ENCODE measurements at places on chromosomes 6 and 20. TPM values are rescaled to one million over a fixed set of nuclear protein-coding genes. Genes with fewer than 3 reads are reported as not detected.

The KIFC1 gene
- 21.9 TPM for total RNA-seq

The TNF gene
- total RNA-seq = 4.4 TPM

The UST gene
- total RNA-seq = 2.0 TPM

The SNAP25 gene
- total RNA-seq = 0.34 TPM

The CTCFL gene
- total RNA-seq = not detected

The DOK5 gene
- 1.5 TPM for total RNA-seq

All from glomerular endothelial cell (primary cell).